Aorta (tissue), 5 donors: ENCODE measurements at places on chromosomes 5 and 9. TPM values are rescaled to one million over a fixed set of nuclear protein-coding genes. Genes with fewer than 3 reads are reported as not detected.

MAMDC4 gene
- 5.0 TPM for total RNA-seq

LRRTM2 gene
- total RNA-seq = 0.24 TPM

PTGS1 gene
- 10.4 TPM for total RNA-seq

DNA sequence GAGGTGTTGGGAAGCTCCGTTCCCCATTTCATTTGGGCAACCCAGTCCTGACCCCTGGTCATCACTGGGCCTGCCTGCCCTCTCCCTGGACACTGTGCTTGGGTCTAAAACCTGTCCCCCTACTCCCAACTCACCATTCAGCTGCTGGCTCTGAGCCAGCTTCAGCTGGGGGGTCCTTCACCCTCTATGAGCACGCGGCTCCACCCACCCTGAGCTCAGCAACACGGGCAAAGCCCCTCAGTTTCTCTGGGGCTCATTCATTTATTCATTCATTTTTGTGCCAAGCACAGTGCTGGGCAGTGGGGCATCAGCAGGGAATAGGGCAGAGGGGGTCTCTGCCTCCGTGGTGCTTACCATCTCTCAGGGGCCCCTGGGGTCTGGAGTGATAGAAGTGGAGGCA lies 199.8 kb upstream of the MVB12B start:
- no peak for DNase-seq
- no peaks in the 10 kb centered on the region for H3K27me3 ChIP-seq
- no peaks in the 10 kb centered on the region for H3K36me3 ChIP-seq
- H3K4me3 ChIP-seq = no peak overlapping the region

- no peak overlapping the region for H3K27ac ChIP-seq
- no peaks in the 10 kb centered on the region for H3K27me3 ChIP-seq
- H3K36me3 ChIP-seq = no peaks in the 10 kb centered on the region
- no peaks in the 10 kb centered on the region for H3K4me1 ChIP-seq
- DNase-seq = no peak
Measured at GRCh38 chr5:116814626-116815385, 240.2 kb upstream of the SEMA6A start.

DNA sequence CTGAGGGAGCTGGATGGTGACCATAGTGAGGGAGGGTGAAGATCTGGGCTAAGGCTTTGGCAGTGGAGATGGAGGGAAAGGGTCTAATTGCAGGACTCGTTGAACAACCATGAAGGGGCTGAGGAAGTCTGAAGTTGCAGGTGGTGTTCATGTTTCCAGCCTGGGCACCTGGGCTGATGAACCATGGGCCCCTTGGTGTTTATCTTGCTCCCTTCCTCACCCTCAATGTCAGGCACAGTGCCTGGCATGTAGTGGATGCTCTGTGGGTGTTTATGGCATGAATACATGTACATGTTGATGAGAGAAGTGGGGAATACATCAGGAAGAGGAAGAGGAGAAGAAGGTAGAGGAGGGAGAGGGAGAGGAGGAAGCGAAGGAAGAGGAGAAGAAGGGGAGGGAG lies 31.3 kb upstream of the COL15A1 start:
- H3K4me3 ChIP-seq = no peak overlapping the region
- no peaks in the 10 kb centered on the region for H3K36me3 ChIP-seq
- no peaks in the 10 kb centered on the region for H3K4me1 ChIP-seq

- DNase-seq = no peak
- no peaks in the 10 kb centered on the region for H3K27me3 ChIP-seq
- H3K4me3 ChIP-seq = no peak overlapping the region
- H3K4me1 ChIP-seq = no peaks in the 10 kb centered on the region
Measured at GRCh38 chr9:137009938-137010732, 13.8 kb upstream of the CLIC3 start.
